HFF-Myc (cell line): ENCODE measurements at places on chromosomes 16 and 17.

DNA sequence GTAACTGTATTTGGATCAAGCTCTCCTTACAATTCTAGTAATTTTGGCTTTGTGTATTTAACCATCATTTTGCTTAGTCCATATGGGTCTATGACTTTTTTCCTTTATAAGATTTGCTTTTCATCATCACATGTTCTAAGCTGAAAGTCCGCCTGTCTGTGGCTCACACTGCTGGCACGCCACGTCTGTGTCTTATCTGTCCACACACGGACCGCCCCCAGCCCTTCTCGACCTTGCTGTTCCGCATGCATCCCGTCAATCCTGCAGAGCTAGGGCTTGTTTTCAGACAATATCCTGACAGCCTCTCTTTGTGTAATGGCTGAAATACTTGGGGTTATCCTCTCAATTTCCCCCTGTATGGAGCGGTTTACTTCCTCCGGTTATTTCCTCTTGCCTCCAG lies 8.4 kb upstream of the ALDH3A1 start:
- DNase-seq: no peak

DNA sequence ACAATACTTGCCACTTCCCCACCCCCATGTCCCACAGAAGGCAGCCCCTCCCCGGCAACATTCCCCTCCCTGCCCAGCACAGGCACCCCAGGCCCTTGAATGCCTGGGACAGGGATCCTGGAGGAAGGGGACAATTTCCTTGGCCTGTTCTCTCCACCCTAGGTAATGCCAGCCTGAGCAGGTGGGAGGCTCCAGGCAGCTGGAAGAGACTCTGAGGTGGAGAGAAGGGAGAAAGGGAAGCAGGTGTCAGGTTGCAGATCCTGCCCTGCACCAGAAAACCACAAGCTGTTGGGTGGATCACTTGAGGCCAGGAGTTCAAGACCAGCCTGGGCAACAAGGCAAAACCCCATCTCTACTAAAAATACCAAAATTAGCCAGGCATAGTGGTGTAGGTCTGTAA lies 8.9 kb downstream of the MPP2 start:
- no peak for DNase-seq

- no peak for DNase-seq
These were observed 22.3 kb downstream of the ADGRG5 start for GRCh38 chr16:57564571-57565270.

GRCh38 chr16:76583466-76583865 lies 306.3 kb downstream of the CNTNAP4 start:
- DNase-seq: no peak

GRCh38 chr16:85378145-85379040 lies 234.7 kb upstream of the GSE1 start:
- DNase-seq: no peak

DNA sequence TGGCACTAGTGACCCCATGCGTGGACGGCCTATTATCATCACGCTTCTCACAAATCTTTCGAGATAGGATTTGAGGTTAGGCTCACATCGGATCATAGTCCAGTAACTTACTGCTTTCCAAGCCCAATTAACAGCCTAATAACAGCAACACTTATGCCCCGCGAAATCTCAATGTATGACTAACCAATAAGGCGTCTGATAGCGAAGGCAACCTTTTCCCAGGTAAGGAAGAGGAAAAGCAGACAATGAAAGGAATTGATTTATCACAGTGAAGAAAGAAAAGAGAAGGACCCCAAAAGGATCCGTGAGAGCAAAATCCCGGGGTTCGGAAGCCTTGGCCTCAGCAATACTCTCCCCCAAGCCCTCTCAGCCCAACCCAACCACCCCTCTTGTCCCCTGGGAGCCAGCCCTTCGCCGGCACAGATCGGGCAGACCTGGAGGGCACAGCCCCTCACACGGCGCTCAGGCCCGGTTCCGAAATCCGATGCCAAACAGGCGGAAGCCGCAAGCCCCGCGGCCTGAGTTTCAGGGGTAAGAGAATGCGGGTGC lies 534 bp downstream of the GPATCH8 start:
- no peak for DNase-seq

DNA sequence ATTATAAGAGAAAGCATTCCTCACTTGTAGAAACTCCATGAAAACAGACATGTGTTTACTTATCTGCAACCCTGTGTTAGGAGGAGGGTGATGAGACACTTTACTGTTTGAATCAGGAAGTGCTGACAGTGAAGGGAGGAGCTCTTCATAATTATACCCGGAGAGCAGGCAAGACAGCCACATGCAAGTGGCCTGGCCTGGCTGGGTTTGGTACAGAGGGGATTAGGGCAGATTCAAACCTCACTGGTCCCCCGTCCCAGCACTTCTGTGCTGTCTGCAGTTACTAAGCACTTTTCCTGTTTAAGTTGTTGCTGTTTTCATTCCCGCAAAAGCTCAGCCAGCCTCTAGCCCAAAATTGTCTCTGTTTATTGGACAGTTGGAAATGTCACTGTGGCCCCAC lies 78.5 kb downstream of the WWOX start:
- no peak for DNase-seq
